ENCODE measurements at places on chromosomes 13 and 19.

GRCh38 chr13:94056362-94056990, 423.0 kb downstream of the DCT start:
- no peak for DNase-seq

- DNase-seq = no peak
These were observed 328.0 kb downstream of the UQCRFS1 start for GRCh38 chr19:28884786-28885476.

GRCh38 chr13:96771486-96772367, 222.5 kb downstream of the OXGR1 start:
- no peak for DNase-seq

DNA sequence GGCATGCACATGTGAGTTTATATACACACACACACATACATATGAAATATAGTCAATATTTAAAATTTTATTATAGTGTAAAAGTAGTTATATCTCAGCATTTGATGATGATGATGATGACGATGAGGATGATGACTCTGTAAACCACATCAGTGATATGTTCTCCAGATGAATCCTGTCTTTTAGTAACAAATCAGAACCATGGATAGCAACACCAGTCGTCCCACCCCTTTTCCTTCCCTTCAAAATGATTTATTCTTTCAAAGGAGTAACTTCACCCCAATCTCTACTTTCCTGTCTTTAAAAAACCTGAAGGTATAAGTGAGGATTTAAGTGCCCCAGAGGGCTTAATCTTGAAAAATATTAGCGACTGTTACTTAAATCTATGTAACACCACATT, 74.1 kb downstream of the DCLK1 start:
- no peak for DNase-seq
